ENCODE measurements at places on chromosomes 4 and X.

GRCh38 chrX:24860140-24860539, 155.6 kb downstream of the ARX start:
- DNase-seq, result no peak

- no peak for DNase-seq
Observed at GRCh38 chr4:6177587-6178197, 22.7 kb downstream of the JAKMIP1 start.

DNA sequence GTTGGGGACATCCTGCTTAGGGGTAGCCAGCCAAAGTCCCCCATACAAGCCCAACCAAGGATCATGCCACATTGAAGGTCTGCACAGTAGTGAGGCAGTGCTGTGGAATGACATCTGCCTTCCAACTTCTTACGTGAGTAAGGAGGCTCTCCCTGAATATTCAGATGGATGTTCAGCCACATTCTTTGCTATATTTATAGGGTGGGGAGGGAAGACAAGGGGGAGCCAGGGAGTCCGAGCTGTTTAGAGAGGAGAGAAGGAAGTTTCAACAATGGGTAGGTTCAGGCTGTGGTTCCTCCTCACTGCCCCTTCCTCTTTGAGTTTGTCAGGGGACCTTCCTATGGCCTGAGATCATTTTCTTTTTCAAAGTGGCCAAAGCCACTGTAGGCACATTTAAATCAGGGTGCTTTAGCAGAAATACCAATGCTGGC, 29.8 kb downstream of the MSN start:
- DNase-seq, result no peak

- no peak for DNase-seq
Observed at GRCh38 chr4:113114884-113115283, 65.4 kb downstream of the ANK2 start.

DNA sequence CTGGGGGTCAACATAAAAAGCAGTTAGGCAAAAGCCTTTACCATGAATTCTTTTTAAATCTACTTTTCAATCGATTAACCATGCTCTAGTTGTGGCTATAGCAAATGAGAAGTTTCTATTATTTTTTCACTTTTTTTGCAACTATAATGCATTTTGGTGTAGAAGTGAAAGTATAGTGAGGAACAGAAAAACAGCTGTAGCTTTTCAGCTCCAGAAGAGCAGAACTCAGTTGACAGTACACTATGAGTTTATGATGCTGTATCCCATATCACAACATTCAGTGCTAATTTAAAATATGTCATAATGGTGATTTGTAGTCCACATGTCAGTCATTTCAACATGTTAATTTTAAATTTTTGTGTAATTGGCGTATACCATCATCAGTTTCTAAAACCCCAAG, 8.7 kb upstream of the MUC7 start:
- DNase-seq, result no peak

- DNase-seq, result no peak
Observed at GRCh38 chrX:118720058-118720707, 7.2 kb upstream of the IL13RA1 start.

- DNase-seq, result no peak
Observed at GRCh38 chrX:44675362-44676024, 132.8 kb upstream of the FUNDC1 start.

DNA sequence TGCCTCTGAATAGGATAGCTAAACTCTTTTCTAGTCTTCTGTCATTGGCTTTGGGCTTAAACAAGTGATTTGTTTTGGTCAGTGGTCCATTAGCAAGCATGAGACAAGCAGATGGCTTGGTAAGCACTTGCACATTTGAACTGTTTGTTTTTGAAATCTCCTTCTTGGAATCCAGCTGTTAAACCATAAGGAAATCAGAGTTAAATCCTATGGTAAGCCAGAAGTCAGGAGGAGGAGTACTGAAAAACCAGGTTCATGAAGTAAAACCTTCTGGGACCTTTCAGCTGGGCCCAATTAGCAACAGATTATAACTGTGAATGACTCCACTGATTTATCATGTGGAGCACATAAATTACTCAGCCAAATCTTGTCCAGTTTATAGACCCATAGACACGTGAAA, 1042.5 kb upstream of the PABPC4L start:
- no peak for DNase-seq

GRCh38 chr4:1851160-1851559, 4.8 kb downstream of the LETM1 start:
- no peak for DNase-seq

DNA sequence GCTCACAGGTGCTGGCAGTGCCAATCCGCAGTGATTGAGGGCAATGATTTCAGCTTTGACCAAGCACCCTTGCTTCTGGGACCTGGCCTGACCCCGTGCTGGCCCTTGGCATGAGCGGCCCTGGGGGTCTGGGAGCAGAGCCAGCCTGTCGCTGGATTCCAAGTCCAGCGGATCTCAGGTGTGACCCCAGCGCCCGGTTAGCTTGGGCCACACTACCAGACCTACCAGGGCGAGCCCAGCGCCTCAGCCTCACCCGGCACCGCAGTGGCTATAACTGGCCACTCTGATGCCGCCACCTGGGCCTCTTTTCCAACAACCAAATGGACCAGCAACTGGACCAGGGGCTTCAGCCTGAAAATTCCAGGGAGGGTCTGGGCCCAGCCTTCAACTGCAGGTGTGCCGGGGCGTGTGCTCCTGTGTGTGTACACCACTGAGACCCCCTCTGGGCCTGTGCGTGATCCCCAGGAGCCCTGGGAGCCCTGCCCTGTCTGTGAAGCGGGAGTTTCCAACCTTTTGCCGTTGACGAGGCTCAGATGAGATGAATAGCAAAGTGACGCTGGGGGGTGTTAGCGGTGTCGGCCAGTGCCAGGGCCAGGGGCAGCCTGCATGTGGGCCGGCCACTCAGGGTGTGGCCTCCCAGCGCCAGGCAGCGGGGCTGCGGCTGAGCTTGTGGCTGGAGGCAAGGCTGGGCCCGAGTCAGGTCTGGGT, 658 bp downstream of the SH3TC1 start:
- DNase-seq, result no peak

- no peak for DNase-seq
Observed at GRCh38 chr4:182898479-182898799, 18.7 kb downstream of the DCTD start.
